ENCODE measurements at places on chromosomes 5 and 9.

GRCh38 chr5:28810751-28811136, 1772.4 kb upstream of the CDH9 start:
- H3K27me3 ChIP-seq = no peaks in the 10 kb centered on the region
- no peaks in the 10 kb centered on the region for H3K36me3 ChIP-seq

DNA sequence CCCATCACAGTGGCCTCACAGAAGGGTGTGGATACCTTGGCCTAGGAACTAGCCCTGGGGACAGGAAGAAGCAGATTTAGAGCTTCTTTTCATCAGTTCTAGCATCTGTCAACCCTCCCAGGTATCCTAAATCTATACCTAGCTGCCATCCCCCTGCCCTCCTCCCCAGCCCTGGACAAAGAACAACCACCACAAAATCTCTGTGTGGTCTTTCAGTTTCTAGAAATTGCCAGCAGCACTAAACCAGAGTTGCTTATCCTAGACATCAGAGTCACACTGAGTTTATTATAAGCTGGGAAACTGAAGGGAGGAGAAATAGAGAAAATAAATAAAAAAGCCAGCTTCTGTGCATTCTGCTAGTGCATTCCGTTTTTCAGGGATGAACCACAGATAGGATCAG, 14.6 kb downstream of the CCDC180 start:
- peaks cover 8% of the 10 kb centered on the region for H3K36me3 ChIP-seq
- H3K27ac ChIP-seq = no peak overlapping the region
- no peak for DNase-seq
- H3K4me3 ChIP-seq = no peak overlapping the region

- H3K27me3 ChIP-seq = no peaks in the 10 kb centered on the region
- no peaks in the 10 kb centered on the region for H3K4me1 ChIP-seq
- no peak for DNase-seq
- no peak overlapping the region for H3K27ac ChIP-seq
Observed at GRCh38 chr9:23412046-23412445, 414.0 kb downstream of the ELAVL2 start.

DNA sequence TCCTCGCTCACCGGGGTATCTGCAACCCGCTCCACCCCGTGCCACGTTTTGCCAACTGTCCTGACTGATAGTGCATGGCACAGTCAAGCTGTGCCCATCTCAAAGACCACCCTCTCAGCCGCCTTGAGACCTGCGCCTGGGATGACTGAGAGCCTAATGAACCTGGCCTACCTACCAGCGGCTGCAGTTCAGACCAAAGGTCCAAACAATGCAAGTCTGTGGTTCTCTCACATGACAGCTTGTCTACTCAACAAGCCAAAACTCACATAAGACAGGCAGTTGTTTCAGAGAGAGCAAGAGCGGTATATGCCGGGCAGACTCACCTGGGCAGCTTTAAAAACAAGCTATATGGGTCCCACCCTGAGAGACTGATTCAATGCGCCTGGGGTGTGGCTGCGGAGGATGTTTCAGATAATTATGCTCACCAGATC, 70.5 kb downstream of the EPB41L4B start:
- H3K4me3 ChIP-seq = no peak overlapping the region
- no peak for DNase-seq
- peaks cover 5% of the 10 kb centered on the region for H3K36me3 ChIP-seq
- no peak overlapping the region for H3K27ac ChIP-seq

GRCh38 chr5:157168286-157168685, 2.2 kb upstream of the GARIN3 start:
- H3K27me3 ChIP-seq = no peaks in the 10 kb centered on the region
- no peak for DNase-seq
- H3K4me3 ChIP-seq = no peak overlapping the region
- no peaks in the 10 kb centered on the region for H3K4me1 ChIP-seq
- no peak overlapping the region for H3K27ac ChIP-seq

- H3K4me3 ChIP-seq = no peak overlapping the region
- H3K4me1 ChIP-seq = no peaks in the 10 kb centered on the region
- DNase-seq = no peak
- no peaks in the 10 kb centered on the region for H3K27me3 ChIP-seq
Observed at GRCh38 chr5:76441101-76441500, 38.0 kb downstream of the IQGAP2 start.

DNA sequence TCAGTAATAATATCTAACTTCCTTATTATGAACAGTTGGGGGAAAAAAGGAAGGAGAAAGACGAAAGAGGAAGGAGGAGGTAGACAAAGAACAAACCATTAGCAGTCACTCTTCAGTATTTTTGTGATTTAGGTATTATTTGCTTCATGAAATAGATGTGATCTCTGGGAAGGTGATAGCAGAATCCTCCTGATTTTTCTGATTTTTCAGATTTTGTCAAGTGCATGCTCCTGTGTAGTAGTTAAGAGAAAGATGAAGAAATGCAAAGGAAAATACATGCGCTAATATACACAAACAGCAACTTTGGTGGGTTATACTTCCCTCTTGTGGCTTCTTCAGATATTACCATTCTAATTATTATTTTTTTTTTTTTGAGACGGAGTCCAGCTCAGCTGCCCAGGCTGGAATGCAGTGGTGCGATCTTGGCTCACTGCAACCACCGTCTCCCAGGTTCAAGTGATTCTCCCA, 31.6 kb downstream of the LMNB1 start:
- no peak overlapping the region for H3K27ac ChIP-seq
- H3K27me3 ChIP-seq = no peaks in the 10 kb centered on the region
- H3K4me1 ChIP-seq = no peaks in the 10 kb centered on the region

DNA sequence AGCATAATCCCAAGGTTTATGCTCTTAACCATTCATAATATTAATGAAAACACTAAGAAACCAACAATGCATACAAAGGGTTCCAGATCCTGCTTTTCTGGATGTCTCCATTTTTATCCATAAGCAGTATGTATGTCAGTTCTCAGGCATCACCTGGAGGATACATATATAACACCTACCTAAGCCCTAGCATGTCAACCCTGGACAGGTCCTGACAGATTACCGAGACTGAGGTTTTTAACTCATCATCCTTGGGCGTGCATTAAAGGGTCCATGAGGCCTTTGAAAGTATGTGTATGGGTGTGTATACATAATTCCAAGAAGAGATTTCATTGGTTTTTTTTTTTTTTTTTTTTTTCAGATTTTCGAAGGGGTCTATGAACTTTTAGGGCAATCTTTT, 70.6 kb downstream of the SH3TC2 start:
- DNase-seq = no peak
- no peaks in the 10 kb centered on the region for H3K36me3 ChIP-seq
- no peaks in the 10 kb centered on the region for H3K27me3 ChIP-seq

DNA sequence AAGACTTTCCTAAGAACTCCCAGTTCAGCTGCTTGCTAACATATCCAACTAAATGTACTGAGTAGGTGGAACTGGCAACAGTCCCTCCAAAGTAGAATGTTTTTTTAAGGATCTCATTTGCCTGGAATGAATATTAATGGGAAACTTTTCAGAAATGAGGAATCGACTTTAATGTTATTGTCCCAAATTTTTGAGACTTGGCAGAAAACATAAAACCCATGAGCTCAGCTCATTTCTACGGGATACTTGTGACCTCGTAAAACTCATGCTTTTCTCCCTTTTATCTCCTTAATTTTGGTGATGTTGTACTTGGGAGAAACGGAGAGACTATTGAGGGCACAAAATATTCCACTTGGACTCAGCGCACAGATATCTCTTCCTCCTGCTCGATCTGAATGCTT, 296.8 kb downstream of the EBF1 start:
- no peak for DNase-seq
- H3K4me1 ChIP-seq = no peaks in the 10 kb centered on the region
- H3K27ac ChIP-seq = no peak overlapping the region
- no peaks in the 10 kb centered on the region for H3K36me3 ChIP-seq

GRCh38 chr9:37331871-37332270, 90.6 kb upstream of the GRHPR start:
- H3K27ac ChIP-seq = no peak overlapping the region
- H3K4me1 ChIP-seq = no peaks in the 10 kb centered on the region
- no peak for DNase-seq
- H3K36me3 ChIP-seq = no peaks in the 10 kb centered on the region
- no peak overlapping the region for H3K4me3 ChIP-seq
- H3K27me3 ChIP-seq = no peaks in the 10 kb centered on the region

GRCh38 chr5:24407466-24407865, 237.3 kb downstream of the CDH10 start:
- H3K36me3 ChIP-seq = no peaks in the 10 kb centered on the region
- no peaks in the 10 kb centered on the region for H3K4me1 ChIP-seq
- H3K27me3 ChIP-seq = no peaks in the 10 kb centered on the region
- H3K27ac ChIP-seq = no peak overlapping the region
- H3K4me3 ChIP-seq = no peak overlapping the region

GRCh38 chr9:108060175-108060574, 570.6 kb upstream of the KLF4 start:
- no peaks in the 10 kb centered on the region for H3K4me1 ChIP-seq
- no peaks in the 10 kb centered on the region for H3K27me3 ChIP-seq
- H3K4me3 ChIP-seq = no peak overlapping the region
- no peaks in the 10 kb centered on the region for H3K36me3 ChIP-seq

- no peak overlapping the region for H3K4me3 ChIP-seq
- DNase-seq = no peak
- H3K36me3 ChIP-seq = no peaks in the 10 kb centered on the region
- no peaks in the 10 kb centered on the region for H3K27me3 ChIP-seq
- no peaks in the 10 kb centered on the region for H3K4me1 ChIP-seq
Observed at GRCh38 chr5:139772089-139772791, 23.4 kb upstream of the PSD2 start.

- H3K27ac ChIP-seq = no peak overlapping the region
- no peaks in the 10 kb centered on the region for H3K36me3 ChIP-seq
- no peaks in the 10 kb centered on the region for H3K27me3 ChIP-seq
- no peak for DNase-seq
- H3K4me1 ChIP-seq = no peaks in the 10 kb centered on the region
Observed at GRCh38 chr5:97923997-97924396, 741.0 kb upstream of the RIOK2 start.

GRCh38 chr5:156186760-156187159, 140.2 kb upstream of the SGCD start:
- no peaks in the 10 kb centered on the region for H3K36me3 ChIP-seq
- H3K27me3 ChIP-seq = no peaks in the 10 kb centered on the region
- DNase-seq = no peak
- no peak overlapping the region for H3K27ac ChIP-seq
- H3K4me3 ChIP-seq = no peak overlapping the region
- no peaks in the 10 kb centered on the region for H3K4me1 ChIP-seq

DNA sequence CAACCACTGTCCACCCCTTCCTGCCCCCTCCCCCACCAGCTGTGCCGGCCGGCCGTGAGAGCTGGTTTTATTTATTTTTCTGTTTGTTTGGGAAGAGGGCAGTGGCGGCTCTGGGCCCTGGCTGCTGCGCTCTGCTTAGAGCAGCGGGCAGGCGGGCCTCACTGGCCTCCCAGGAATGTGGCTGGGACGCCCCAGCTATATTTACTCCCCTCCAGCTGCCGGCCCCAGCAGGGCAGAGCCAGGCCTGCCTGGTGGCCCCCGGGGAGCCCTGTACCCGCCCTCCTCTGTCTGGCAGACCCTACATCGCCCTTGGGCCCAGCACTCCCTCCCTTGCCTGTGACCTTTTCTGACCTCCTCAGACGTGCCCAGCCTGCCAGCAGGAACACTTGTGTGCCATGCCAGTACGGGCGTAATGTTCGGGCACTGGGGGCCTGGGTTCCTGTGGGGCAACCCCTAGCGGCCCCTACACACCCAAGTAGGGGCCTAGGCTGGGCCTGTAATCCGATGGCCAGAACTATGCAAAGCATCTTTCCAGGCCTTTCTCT, 7.7 kb downstream of the CXXC5 start:
- no peak for DNase-seq
- no peaks in the 10 kb centered on the region for H3K27me3 ChIP-seq
- no peak overlapping the region for H3K27ac ChIP-seq
- H3K4me3 ChIP-seq = peak overlapping the region; percentile 69
- no peaks in the 10 kb centered on the region for H3K36me3 ChIP-seq
- peaks cover 47% of the 10 kb centered on the region for H3K4me1 ChIP-seq

DNA sequence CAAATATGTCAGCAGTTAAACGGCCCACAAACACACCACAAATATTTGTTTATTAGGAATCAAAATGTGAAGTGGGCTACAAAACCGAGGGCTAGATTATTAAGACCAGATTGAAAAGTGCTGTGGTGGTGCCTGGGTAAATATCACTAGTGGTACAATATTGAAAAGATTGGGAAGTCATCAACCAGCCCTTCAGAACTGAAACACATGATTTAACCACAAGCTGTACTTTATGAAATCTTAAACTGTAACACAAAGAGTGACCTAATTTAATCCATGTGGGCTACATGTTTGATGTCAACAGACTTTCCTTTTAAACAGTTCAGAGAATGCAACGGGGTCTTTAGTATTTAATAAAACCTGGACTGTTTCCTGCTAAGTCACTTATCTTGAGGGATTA, 182.3 kb downstream of the SPATA31D1 start:
- H3K4me1 ChIP-seq = peaks cover 3% of the 10 kb centered on the region
- no peak overlapping the region for H3K27ac ChIP-seq
- no peaks in the 10 kb centered on the region for H3K27me3 ChIP-seq
- H3K36me3 ChIP-seq = no peaks in the 10 kb centered on the region
- DNase-seq = no peak

- H3K27ac ChIP-seq = no peak overlapping the region
- H3K4me1 ChIP-seq = peaks cover 5% of the 10 kb centered on the region
- no peak for DNase-seq
- H3K27me3 ChIP-seq = no peaks in the 10 kb centered on the region
- H3K36me3 ChIP-seq = no peaks in the 10 kb centered on the region
Observed at GRCh38 chr9:109273869-109274268, 47.0 kb downstream of the EPB41L4B start.

DNA sequence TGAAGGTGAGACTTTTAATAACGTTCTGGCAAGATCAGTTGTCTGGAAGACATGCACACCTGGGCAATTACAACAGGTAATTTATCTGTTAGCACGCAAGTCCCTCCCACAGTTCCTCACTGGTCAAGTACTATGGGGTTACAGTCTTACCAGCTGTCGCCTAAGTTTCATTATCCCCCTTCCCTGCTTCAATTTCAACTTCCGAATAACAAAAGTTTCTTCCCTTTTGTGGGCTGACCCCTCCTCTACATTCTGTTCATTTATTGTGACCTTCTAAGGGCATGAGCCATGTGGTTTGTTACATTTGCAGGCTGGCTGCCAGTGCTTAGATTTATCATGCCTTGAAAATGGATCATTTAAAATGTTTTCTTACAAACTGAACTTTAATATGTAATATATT, 16.5 kb downstream of the GAPT start:
- H3K4me3 ChIP-seq = no peak overlapping the region
- H3K27me3 ChIP-seq = no peaks in the 10 kb centered on the region
- no peak for DNase-seq
- H3K27ac ChIP-seq = no peak overlapping the region

DNA sequence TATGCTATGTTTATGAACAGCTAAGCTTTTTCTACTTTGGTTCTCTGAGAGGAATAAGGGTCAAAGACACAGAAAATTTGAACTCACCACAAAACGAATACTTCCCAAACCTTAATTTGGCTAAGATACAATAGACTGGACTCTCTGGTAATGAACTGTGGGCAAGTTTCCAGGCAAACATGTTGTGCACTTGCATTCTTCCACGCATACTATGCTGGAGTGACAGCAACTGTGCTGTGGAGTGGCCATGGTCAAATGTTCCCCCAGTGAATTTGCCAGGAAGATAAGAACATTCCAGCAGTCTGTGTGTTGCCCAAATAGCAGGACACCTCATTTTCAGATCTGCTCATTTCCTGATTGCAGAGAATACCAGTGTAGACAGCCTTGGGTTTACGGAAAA, 275.3 kb upstream of the IL12B start:
- H3K27ac ChIP-seq = no peak overlapping the region
- DNase-seq = no peak
- no peaks in the 10 kb centered on the region for H3K27me3 ChIP-seq
- 0 out of 2 replicates have a peak, but pooled peaks cover under 1% of the 10 kb centered on the region for H3K4me1 ChIP-seq

Data from H9 (cell line).